ENCODE measurements at places on chromosomes 6 and 20. TPM values are rescaled to one million over a fixed set of nuclear protein-coding genes. Genes with fewer than 3 reads are reported as not detected.

- DNase-seq = no peak
Observed at GRCh38 chr20:13002251-13002650, 6.5 kb upstream of the SPTLC3 start.

The TMEM244 gene
- total RNA-seq = not detected

DNA sequence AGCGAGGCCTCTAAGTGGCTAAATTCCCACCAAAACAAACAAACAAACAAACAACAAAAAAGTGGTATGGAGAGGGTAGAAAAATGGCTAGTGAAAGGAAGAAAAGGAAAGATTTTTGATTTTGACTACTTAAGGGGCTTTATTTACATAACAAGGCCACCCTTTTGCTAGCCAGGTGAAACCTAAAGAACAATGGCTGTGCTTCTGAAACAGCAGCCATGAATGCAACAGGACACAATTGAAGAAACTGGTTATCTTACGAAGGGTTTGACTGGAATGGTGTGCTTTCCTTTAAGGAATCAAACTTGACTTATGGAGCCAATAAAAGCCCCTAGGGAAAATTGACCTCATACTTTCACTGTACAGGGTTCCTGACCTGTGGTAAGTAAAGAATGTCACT lies 68.9 kb downstream of the ERMARD start:
- no peak for DNase-seq

The KCNG1 gene
- not detected for total RNA-seq

DNA sequence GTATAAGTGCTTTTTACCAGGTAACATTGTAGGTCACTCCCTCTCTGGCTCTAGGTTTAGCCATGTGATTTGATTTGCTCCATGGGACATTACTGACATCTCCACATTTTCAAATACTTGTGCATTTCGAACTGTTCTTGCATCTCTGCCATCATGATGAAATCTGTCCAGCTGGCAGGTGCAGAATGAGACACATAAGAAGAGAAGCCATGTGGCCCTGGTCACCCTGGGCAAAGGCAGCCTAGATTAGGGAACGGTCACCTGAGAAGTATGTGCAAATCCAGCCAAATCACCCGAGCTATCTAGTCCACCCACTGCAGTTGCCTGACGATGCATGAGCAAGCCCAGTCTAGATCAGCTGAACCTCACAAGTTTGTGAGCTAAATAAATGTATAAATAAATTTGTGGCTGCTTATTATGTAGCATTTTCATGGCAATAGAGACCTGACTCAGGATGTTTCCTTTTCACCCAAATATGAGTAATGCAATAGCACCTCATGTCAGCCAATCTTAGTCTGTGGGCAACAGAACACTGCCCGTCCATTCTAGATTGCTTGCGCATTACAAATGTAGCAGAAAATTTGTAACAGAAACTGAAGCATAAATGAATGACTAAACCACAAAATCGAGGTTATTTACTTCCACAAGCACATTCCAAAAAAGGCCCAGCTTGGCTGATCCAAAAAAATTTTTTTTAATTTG lies 115.2 kb downstream of the PAK5 start:
- DNase-seq = no peak

- DNase-seq = no peak
Observed at GRCh38 chr6:16660157-16660497, 101.1 kb downstream of the ATXN1 start.

DNA sequence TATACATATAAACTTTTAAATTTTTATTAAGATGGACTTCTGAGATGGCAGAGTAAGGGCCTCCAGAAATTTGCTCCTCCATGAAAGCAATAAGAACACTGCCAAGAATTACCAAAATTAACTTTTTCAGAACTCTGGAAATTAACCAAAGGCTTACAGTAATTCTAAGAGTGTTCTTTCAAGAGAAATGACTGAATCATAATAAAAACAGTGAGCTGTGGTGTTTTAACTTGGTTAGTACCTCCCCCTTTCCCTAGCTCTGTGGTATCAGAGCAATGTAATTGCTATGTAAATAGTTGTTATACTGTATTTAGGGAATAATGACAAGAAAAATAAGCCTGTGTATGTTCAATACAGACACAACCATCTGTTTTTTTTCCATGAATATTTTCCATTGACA lies 19.0 kb downstream of the HECA start:
- DNase-seq = no peak

DNA sequence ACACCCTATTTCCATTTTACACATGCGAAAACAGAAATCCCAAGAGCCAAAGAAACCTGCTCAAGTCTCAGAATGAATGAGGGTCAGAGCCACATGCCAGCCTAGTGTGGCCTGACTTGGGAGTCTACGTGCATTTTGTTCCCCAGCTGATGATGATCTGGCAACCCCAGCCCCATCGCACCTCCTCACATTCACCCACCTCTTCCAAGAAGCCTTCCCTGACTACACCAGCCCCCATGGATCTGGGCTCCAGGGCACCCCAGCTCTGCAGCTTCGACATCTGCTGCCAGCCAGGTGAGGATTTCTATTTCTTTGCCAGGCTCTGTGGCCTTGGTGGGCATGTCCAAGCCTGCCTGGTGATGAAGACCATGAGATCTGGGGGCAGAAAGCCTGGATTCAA lies 41.0 kb downstream of the ANGPT4 start:
- DNase-seq = no peak

DNA sequence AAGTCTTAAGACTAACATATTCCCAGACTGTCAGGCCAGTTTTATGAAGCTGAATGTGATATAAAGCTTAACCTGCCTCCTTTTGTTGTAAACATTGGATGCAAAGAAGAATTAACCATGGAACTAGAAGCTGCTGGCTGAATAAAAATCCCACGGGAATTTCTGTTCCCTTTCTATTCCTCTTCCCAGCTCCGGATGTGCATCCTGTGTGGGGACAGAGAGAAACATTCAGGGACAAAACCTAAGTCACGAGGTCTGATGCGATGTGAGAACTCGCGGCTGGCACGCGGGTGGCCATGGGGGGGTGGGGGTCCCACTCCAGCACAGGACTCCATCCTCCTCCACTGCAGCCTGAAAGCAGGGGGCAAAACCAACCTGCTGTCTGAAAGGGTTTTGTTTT lies 32.2 kb downstream of the RAMACL start:
- DNase-seq = no peak

All from thyroid gland (tissue), 4 donors.